ENCODE measurements at places on chromosomes 2 and 18.

DNA sequence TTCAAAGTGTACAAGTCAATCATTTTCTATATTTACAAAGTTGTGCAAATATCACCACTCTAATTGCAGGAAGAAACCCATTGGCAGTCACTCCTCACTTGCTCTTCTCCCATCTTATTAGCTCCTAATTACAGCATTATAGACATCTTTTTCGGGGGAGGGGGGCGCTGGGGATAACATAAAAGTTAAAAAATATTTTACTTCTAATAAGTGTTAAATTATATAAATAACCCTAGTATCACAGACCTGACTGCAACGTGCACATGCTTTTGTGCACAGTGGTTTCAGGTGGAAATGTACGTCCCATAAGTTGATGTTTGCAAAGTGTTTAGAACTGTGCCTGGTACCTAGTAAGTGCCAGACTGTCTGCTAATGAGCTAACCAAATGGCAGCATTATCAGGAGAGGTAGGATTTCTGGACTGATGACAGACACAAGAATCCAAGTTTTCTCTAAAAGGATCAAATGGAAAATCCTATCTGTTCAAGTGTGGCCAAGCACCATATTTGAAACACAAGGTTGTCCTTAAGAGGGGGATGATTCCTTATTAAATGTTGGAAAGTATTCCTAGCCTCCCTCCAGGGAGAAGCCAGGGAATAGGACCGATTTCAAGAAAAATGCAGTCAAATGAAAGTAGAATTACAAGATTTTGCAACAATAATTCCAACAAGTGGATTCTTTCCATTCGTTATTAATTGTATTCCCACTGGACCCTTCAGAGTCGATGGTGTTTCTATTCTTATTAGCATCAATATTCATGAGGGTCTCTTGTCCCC lies 70.0 kb downstream of the ACKR3 start:
- DNase-seq, result no peak

DNA sequence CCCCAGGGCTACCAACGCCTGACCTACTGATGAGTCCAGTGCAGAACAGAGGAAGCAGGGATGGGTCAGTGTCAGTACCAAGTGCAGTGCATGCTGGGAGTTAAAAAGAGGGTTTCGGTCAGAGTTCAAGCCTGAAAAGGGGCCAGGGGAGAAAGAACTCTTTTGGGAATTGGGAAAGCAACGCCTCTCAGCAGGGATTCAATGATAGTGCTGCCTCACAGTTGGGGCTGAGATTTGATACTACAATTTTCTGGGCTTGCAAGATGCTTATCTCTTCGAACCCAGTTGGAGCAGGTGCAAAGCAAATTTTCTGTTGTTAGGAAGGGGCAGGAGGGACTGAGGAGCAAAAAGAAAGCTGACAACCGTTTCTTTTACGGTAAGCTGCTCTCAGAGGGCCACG lies 82.6 kb downstream of the CERKL start:
- no peak for DNase-seq

GRCh38 chr18:73414598-73414997 lies 546.8 kb upstream of the NETO1 start:
- DNase-seq, result no peak

DNA sequence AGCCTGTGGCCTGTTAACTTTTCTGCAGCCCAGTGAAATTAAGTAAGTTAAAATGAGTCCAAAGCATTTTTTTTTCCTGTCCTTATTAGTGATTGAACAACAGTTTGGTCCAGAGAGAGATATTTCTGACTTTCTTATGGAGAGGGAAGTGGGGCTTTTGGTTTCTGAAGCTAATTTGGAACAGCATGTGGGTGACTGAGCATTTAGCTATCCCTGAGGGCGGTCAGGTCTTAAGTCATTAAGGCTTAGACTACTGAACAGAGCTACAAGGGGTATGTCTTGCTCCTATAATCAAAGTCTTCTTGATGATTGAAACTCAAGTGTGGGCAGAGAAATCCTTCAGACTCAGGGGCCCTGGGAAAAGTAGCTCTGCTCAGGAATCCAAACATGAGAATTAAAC lies 14.0 kb downstream of the ARHGAP25 start:
- DNase-seq, result no peak

DNA sequence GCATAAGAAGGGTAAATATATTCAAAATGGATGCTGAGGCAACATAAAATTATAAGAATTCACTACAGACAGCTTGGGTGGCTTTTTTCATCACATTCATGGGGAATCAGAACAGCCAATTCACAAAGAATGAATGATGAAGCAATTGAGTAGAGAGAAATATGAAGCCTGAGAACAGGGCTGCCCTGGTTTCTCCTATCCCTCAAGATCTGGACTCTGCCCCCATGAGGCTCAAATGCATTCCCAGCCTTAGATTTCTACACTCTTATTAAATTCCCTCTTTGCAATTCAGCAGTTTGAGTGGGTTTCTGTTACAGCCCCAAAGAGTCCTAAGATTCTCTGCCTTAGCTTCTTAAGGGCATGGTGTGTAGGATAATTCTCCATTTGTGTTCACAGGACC lies 172.5 kb downstream of the MAIP1 start:
- DNase-seq, result no peak

- DNase-seq, result no peak
These were observed 76.9 kb downstream of the RTP5 start for GRCh38 chr2:241946306-241947003.

- no peak for DNase-seq
These were observed 94.4 kb downstream of the RHOB start for GRCh38 chr2:20541294-20541640.

- DNase-seq, result no peak
These were observed 1.3 kb downstream of the RTP5 start for GRCh38 chr2:241870611-241871537.

GRCh38 chr2:134399096-134399495 lies 145.2 kb downstream of the MGAT5 start:
- DNase-seq, result no peak

GRCh38 chr2:153232464-153232863 lies 246.1 kb downstream of the RPRM start:
- DNase-seq, result no peak

DNA sequence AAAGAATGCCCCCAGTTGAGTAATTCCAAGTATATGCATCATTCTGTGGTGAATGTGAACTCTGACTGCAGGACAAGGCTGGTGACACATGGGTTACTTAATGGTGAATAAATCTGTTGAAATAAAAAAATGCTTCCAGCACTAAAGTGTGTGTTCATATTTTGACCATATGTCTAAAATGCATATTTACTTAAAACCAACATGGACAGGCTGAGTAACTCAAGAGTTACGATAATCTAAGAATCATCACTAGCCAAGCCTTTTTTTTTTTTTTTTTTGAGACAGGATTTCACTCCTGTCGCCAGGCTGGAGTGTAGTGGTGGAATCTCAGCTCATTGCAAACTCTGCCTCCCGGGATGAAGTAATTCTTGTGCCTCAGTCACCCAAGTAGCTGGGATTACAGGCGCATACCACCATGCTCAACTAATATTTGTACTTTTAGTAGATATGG lies 47.1 kb upstream of the CCBE1 start:
- DNase-seq, result no peak

DNA sequence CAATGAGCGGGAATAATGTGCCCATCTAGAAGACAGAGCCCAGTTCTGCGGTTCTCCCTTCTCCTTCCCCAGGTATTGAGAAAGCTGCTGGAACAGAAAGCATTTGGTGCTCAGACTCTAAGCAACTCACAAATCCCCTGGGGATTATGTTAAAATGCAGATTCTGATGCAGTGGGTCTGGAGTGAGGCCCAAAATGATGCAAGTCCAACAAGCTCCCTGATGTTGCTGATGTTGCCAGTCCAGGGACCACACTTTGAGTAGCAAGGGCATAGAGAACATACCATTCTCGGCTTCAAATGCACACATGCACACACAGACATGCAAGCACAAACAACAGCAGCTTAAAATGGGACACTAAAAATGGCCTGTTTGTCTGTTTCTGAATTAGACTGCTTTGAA lies 274.8 kb upstream of the NCKAP5 start:
- no peak for DNase-seq

DNA sequence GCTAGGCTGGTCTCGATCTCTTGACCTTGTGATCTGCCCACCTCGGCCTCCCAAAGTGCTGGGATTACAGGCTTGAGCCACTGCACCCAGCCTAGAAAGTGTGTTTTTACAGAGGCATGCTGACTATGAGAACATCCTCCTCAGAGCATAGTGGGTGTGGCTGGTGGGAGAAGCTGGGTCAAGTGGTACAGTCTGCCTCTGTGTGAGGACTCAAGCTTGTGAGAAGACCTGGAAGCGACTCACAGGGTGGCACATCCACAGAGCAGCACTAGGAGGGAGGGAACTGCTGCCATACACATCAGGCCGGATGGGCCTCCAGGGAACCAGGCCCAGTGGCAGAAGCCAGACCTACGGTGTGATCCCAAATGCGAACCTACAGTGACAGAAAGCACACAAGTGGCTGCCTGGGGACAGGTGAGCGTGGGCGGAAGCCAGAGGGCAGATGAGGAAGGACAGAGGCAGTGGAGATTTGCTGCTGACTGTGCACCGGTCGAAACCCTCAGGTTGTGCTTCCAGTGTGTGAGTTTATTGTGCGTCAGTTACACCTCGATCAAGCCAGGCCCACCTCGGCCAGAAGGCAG lies 8.9 kb downstream of the ARHGEF4 start:
- no peak for DNase-seq
